ENCODE measurements at places on chromosomes 11 and 22. TPM values are rescaled to one million over a fixed set of nuclear protein-coding genes. Genes with fewer than 3 reads are reported as not detected.

The TMPRSS4 gene
- 48.7 TPM for total RNA-seq

The CDKN1C gene
- 13.5 TPM for total RNA-seq

The DEAF1 gene
- total RNA-seq: 41.1 TPM

The APLNR gene
- not detected for total RNA-seq

The DTX4 gene
- total RNA-seq: 2.9 TPM

The A4GALT gene
- 35.2 TPM for total RNA-seq

The DEUP1 gene
- total RNA-seq: not detected

The RDX gene
- total RNA-seq: 96.3 TPM

The TRMU gene
- 21.0 TPM for total RNA-seq

The KDELR3 gene
- total RNA-seq: 3.2 TPM

The CCDC88B gene
- 2.4 TPM for total RNA-seq

The BRSK2 gene
- not detected for total RNA-seq

The INS gene
- not detected for total RNA-seq

The SERHL2 gene
- 8.7 TPM for total RNA-seq

The RBMXL2 gene
- under 0.01 TPM for total RNA-seq

The ARHGAP8 gene
- 28.2 TPM for total RNA-seq
